ENCODE measurements at places on chromosomes 6 and 20.

- peak; percentile 27 for DNase-seq
Observed at GRCh38 chr20:59933296-59933848, at the start of gene SYCP2. Gene SYCP2 (minus strand): TSS chr20:59933637. CDS start chr20:59922413, 11,224 bp downstream.

GRCh38 chr6:142773324-142773723 lies 171.7 kb downstream of the HIVEP2 start:
- peak; percentile 30 for DNase-seq

- DNase-seq, result no peak
Observed at GRCh38 chr6:129966125-129966524, 52.3 kb upstream of the L3MBTL3 start.

DNA sequence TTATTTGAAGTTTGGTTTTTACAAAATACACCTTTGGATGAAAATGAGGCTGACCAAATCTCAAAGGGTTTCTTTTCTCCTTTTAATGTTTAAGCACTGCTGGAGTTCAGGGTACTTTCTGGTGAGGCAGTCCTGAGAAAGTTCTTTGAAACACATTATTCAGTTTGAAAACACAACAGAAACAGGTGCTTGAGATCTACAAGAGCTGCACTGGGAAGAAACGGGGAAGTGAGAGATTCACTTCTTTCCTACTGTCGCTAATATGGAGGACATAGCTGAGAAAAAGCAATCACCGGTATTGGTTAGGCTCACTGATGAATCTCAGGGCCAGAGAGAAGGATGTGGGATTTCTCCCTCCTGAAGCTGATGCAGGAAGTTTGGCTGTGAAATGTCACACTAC lies 22.9 kb upstream of the TMEM170B start:
- DNase-seq, result no peak

GRCh38 chr6:44933108-44933507 lies 395.0 kb upstream of the RUNX2 start:
- DNase-seq, result no peak

GRCh38 chr6:47111685-47112084 lies 69.6 kb upstream of the ADGRF1 start:
- DNase-seq, result no peak

GRCh38 chr6:130206479-130206878 lies 16.3 kb downstream of the SAMD3 start:
- DNase-seq, result no peak

DNA sequence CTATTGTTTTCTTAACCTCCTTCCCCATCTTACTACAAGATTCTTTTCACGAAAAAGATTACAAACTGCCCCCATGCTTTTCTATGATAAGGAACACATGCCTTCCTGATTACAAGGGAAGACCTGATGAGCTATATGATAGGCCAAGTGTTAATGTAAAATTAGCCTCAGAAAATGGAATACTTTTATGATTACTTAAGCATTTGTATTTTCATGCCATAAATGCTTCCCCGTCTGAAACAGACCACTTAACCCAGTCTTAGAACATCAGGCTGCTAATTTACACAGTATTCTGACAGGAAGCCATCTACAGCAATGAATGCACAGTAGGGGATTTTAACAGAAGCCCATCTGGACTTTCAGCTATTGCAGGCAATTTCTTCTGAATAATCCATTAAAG lies 274.9 kb downstream of the HAO1 start:
- DNase-seq, result no peak

DNA sequence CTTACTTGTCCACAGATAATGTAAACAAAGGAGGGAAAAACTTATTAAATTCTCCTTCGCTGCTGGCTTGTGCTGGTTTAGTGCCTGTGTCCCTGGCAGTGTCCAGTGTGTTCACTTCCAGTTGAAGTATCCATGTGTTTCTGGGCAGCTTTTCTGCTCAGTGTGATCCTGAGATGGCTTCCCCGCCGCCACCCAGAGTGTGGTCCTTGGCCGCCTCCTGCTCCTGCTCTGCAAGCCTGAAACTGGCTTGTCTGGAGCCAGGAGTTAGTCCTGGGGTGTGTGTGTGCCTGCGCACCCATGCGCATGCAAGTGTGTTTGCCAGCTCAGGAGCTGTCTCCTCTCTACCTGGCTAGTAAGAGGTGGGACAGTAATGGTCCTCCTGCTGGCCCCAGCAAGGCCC lies 7.2 kb downstream of the BTBD3 start:
- no peak for DNase-seq

DNA sequence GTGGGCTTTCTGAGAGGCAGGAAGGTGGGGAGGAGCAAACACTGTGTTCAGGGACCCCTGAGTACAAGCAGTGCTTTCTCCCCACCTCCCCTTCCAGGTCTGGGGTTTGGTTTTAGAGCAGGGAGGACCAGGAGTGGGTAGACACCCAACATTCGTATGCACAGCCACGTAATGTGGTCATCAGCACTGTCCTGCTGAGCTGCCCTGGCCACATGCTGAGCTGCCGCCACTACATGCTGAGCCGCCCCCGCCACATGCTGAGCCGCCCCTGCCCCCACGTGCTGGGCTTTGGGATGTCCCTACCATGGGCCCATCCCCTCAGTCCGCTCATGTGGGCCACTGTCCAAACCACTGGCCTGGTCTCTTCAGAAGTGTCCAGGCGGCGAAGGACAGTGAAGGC lies 214.9 kb upstream of the CST7 start:
- DNase-seq, result no peak

DNA sequence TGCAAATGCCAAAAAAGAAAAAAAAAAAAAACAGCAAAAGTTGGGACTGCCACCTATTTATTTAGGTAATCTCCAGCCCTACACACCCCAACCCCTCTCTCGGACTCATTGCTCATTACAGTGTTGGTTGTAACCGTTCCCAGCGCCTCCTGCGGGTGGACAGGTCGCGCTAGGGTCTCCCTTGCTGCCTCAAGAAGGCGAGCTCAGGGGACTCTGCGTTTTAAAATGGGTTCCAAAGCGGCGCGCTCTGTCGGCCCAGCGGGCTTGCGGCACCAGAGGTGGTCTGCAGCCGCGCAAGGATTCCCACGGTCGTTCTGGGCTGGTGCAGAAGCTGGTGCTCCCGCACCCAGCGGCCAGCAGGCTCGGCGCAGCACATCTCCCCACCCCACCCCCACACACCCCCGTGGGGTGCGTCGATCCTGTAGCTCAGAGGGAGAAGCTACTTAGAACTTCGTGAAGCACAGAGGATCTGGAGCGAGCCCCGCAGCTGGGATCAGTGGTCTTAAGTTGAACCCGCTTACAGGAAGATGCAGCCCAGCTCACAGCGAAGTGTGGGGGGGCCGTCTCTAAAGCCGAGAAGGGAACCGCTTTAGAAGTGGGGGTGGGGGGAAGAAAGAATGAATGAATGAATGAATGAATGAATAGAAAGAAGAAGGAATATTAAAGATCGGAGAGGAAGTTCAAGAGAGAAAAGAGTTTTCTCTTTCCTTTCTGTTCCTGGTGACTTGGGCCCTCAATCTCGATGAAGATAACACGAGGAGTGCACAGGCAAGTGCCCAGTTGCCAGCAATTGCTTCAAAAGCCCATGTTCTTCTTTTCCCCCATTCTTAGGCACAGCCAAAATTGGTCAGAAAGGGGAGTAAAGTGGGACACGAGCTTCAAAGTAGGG lies 780 bp downstream of the TFAP2A start:
- no peak for DNase-seq
